ENCODE measurements at places on chromosomes 3 and 15. TPM values are rescaled to one million over a fixed set of nuclear protein-coding genes. Genes with fewer than 3 reads are reported as not detected.
A peak's percentile ranks its signal among the peaks of the same experiment; 100 is the strongest.

DNA sequence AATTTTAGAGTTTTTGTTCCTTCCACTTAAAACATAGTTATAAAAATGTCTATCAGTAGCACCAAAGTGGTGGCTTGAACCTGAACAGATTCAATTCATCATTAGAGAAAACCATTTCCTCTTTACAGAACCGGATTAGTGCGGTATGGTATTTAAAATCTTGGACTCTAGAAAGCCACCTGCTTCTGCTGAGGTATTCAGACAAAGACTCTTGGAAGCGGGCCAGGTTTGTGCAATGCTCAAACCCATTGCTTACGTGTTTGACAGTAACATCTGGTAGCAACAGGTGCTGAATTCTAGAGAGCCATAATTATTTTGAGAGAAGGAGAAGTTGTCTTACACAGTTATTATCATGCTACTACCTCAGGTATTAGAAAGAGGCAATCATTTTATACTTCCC, 290.5 kb downstream of the NAALADL2 start:
- DNase-seq, result no peak

DNA sequence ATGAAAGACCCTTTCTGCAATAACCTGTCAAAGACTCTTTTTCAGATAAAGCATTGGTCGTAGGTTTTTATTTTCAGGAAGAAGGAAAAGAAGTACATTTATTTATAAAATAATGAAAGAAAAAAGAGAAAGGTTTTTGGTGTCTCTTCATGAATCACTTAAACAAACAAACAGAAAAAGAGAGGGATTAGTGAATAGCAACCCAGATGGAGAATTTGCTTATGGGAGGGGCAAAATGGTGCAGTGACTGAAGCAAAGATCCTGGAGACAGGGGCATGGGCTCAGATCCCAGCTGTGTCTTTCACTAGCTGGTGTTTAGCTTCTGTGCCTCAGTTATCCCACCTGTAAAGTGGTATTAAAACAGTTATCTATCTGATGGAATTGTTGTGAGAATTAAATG, 78.6 kb upstream of the PFN2 start:
- no peak for DNase-seq

- DNase-seq, result no peak
Measured at GRCh38 chr15:29242456-29243242, 27.0 kb downstream of the NSMCE3 start.

- no peak for DNase-seq
Measured at GRCh38 chr3:8736436-8736835, 2.8 kb downstream of the CAV3 start.

GRCh38 chr3:106631373-106632108, 745.7 kb upstream of the CCDC54 start:
- no peak for DNase-seq

DNA sequence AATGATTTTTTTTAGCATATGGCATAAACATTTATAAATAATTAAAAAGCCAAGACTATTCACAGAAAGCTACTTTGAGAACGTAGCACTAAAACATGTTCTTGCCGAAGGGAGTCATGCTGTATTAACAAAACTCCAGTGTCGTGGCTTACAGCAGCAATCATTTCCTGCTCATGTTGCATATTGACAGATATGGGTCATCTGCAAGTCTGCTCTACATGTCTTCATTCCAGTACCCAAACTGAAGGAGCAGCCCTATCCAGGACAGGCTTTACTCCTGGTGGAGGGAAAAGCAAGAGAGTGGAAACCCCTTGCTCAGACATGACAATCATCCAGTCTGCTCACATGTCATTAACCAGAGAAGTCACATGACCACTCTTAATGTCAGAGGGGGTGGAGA, 87.6 kb downstream of the NEK11 start:
- DNase-seq, result no peak

- no peak for DNase-seq
Measured at GRCh38 chr3:38583688-38584087, 65.8 kb downstream of the SCN5A start.

- peak; percentile 53 for DNase-seq
Measured at GRCh38 chr3:126472277-126473006, 3.2 kb downstream of the ZXDC start.

- DNase-seq, result no peak
Measured at GRCh38 chr3:196431181-196432136, 768 bp downstream of the UBXN7 start.

GRCh38 chr3:114451051-114451451, 157.2 kb downstream of the TIGIT start:
- DNase-seq, result no peak

DNA sequence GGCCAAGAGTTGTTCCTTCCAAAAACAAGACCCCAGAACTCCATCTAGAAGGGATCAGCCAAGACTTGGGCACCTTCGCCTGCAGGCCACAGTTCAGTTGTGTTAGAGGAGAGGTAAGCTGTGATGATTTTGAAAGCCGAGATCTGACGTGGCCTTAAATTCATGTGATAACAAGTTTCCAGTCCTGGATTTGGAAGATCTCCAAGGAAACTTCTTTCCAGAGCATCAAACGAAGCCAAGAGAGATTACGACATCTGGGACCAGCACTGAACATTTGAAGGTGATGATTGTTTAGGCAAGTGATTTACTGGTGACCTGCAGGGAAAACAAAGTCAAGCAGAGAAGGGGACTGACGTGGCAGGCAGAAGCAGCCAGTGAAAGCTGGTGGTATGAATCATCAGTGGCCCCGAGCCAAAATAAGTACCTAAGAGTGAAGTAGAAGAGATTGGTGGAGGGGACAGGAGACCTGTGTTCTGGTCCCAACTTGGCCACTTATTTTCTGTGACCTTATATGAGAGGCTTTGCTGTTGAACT, 339.0 kb upstream of the PROK2 start:
- peak; percentile 52 for DNase-seq

GRCh38 chr3:16474216-16474615, 39.3 kb downstream of the RFTN1 start:
- no peak for DNase-seq

DNA sequence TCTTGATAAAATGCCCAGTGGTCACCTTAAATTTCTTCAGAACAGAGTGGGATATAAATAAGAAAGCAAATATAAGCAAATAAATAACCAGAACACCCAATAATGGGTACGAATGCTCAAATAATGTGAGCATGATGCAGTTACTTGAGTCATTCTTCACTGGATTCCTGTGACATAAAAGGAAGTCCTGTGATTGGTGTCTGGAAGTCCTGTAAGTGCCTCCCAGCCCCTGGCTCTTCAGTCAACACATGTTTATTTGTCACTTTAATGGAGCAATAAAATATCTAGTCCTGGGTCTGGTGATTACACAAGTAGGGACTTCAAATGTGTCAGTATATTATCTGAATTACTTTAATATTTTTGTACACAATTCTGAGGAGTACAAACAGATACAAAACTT, 30.4 kb downstream of the TMEM212 start:
- DNase-seq, result no peak

DNA sequence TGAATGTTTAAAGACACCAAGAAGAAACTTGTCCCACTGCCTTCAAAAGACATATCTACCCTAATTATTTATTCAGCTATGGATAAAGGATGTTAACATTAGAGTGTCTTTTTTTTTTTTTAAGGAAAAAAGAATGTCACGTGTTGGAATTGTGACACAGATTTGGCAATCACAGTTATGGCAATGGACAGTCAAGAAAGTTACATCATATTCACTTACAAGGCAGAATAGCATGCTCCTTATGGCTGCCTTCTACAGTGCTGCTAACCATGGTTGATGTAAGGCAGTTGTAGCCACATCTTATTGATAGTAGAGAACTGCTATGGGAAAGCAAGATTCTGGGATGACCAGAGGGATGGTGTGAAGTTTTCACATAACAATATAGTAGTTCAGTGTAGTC, 128.8 kb upstream of the ZBTB20 start:
- no peak for DNase-seq

- DNase-seq, result no peak
Measured at GRCh38 chr3:143991713-143992112, 20.1 kb downstream of the DIPK2A start.

GRCh38 chr3:46540550-46540949, 25.6 kb downstream of the LRRC2 start:
- no peak for DNase-seq

GRCh38 chr3:184008161-184008560, 9.5 kb downstream of the ABCC5 start:
- DNase-seq, result no peak

DNA sequence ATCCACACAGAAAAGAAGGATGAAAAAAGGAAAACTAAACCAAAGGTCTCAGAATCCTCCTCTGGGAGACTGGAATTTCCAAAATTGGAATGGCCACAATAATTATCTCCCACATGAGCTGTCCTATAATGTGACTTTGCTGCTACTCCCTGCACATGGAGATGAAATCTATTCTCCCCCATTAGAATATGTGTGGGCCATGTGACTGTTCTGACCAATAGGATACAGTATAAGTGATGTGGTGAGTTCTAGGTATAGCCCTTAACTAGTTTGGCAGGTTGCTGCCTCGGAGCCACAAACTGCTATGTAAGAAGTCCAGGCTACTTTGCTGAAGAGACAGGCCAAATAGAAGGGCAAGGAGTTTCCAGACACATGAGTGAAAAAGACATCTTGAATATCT, 5.2 kb downstream of the TRIM59 start:
- DNase-seq, result no peak

DNA sequence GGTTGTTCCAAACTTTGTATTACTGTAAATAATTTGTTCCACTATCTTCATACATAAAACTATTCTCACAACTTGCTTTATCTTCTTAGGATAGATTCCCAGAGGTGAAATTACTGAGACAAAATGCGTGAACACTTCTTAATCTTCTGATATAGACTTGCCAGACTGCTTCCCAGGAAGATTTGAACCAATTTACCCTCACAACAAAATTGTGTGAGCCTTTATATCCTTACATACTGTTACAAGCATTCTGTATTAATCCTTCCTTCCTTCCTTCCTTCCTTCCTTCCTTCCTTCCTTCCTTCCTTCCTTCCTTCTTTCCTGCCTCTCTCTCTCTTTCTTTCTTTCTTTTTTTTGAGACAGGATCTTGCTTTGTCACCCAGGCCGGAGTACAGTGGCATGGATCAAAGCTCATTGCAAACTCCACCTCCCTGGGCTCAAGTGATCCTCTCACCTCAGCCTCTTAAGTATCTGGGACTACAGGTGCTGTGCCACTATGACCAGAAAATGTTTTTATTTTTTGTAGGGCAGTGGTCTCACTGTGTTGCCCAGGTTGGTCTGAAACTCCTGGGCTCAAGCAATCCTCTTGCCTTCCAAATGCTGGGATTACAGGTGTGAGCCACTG, 57.1 kb upstream of the SSR3 start:
- DNase-seq, result no peak

DNA sequence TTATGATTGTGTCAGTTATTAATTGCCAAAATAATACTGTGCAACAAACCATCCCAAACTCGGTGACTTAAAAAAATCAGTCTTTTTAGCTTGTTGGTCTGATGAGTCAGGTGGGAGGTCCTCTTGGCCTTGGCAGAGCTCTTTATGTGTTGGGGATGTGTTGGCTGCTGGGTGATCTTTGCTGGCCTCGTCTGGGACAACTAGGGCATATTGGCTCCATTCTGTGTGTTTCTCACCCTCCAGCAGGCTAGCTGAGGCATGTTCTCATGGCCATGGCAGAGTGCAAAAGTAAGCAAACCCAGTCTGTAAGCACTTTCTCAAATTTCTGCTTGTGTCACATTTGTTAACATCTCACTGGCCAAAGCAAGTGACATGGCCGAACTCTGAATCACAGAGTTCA, 251.6 kb downstream of the RPLP1 start:
- no peak for DNase-seq

- no peak for DNase-seq
Measured at GRCh38 chr3:120410116-120410515, 40.7 kb downstream of the FSTL1 start.

DNA sequence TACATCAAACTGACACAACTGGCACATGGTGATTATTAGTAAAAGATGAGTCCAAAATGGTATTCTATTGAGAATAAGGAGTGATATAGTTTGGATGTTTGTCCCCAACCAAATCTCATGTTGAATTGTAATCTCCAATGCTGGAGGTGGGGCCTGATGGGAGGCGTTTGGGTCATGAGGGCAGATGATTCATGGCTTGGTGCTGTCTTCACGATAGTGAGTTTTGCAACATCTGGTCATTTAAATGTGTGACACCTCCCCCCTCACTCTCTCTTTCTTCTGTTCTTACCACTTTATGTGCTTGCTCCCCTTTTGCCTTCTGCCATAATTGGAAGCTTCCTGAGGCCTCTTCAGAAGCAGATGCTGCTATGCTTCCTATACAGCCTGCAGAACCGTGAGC, 90.6 kb downstream of the RSL24D1 start:
- DNase-seq, result no peak

- no peak for DNase-seq
Measured at GRCh38 chr3:54960082-54960481, 32.2 kb upstream of the LRTM1 start.

GRCh38 chr3:105891101-105891500, 22.3 kb upstream of the CBLB start:
- no peak for DNase-seq

DNA sequence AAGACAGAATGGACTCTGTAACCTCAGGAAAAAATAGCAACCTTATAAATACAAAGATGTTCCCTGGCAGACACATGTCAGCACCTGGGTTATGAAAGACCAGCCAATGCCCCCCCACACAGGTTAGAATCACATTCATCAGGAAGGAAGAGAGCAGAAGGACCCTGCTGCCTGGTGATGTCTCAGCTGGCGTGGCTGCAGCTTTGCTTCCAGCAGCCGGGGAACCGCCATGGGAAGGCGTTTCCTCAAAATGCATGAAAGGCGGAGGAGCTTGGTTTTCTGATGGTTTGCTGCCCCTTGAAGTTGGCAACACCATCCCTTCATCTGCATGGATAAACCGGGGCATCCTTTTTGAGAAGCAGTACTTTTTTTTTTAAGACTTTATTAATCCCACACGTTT, 10.9 kb upstream of the NSMCE3 start:
- no peak for DNase-seq

GRCh38 chr3:8441969-8442559, 59.6 kb upstream of the LMCD1 start:
- no peak for DNase-seq

The PATL2 gene
- total RNA-seq, result 3.0 TPM

The KCNMB3 gene
- total RNA-seq, result 1.1 TPM

The RHCG gene
- total RNA-seq, result not detected

The EFCAB12 gene
- total RNA-seq, result not detected

The TM4SF18 gene
- total RNA-seq, result 11.6 TPM

The KNL1 gene
- total RNA-seq, result 0.89 TPM

The CELF6 gene
- total RNA-seq, result 1.5 TPM

The SRP14 gene
- 235 TPM for total RNA-seq

Measured in left ventricle myocardium superior (tissue), 1 donor.